ENCODE measurements at places on chromosomes 5 and 9.

DNA sequence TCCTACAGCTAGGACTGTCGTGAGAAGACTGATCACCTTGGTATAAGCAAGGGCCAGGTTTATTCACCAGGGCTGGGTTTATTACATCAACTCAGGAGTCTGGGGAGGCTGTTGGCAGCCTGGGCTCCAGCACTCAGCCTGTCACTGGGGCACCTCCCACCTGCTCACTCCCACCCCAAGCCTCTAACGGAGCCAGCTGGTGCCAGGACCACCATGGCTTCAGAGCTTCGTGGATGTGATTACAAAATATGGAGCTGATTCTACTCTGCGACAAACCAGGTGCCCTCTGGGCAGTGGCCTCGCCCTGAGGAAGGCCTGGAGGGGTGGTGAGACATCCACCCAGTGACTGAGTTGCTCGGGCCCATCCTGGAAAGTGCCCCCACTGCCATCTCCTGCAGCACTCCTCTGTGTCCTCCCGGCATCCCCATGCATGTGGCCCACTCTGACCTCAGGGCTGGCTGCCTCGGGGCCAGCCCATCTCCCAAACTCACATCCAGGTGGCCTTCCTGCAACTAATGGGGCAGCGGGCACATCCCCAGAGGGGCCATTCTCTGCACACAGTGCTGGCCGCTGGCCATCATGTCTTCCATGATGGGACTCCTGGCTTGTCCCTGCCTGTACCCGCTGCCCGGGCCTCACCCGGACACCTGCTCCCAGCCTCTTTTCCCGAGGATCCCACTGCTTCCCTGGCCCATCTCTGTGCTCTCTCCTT, 49.6 kb downstream of the SECISBP2 start:
- no peak overlapping the region for H3K4me3 ChIP-seq
- H3K27me3 ChIP-seq, result no peaks in the 10 kb centered on the region
- H3K4me1 ChIP-seq, result no peaks in the 10 kb centered on the region
- no peak overlapping the region for H3K27ac ChIP-seq

DNA sequence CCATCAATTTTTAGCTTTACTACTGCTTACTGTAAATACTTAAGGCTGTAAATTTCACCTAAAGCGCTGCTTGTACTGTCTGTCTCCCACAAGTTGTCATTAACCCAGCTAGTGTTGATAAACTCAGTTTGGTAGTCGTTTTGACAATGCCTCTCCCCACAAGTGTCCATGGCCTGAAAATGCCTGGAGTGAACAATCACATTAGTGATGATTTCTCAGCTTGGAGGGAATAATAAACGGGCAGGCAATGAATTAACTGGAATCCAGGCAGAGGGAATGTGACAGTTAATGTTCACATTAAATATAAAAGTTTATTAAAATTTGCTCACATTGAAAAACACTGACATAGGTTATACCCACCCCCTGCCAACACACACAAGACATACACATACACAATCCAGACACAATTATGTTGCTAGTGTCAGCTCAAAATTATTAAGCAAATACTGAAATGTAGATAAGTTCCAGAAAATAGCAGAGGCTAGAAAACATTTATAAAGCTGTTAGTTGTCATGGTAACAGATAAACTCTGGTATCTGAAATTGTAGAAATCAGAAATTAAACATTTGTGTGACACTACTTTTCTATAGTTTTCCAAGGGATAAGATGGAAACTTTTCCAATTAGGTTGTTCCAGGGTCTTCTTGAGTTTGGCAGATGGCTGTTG, 341.9 kb downstream of the DIRAS2 start:
- H3K4me3 ChIP-seq, result no peak overlapping the region
- H3K36me3 ChIP-seq, result no peaks in the 10 kb centered on the region
- no peak overlapping the region for H3K27ac ChIP-seq

GRCh38 chr5:82519558-82519957, 241.4 kb upstream of the RPS23 start:
- H3K4me1 ChIP-seq, result no peaks in the 10 kb centered on the region
- H3K27me3 ChIP-seq, result no peaks in the 10 kb centered on the region
- DNase-seq, result no peak

DNA sequence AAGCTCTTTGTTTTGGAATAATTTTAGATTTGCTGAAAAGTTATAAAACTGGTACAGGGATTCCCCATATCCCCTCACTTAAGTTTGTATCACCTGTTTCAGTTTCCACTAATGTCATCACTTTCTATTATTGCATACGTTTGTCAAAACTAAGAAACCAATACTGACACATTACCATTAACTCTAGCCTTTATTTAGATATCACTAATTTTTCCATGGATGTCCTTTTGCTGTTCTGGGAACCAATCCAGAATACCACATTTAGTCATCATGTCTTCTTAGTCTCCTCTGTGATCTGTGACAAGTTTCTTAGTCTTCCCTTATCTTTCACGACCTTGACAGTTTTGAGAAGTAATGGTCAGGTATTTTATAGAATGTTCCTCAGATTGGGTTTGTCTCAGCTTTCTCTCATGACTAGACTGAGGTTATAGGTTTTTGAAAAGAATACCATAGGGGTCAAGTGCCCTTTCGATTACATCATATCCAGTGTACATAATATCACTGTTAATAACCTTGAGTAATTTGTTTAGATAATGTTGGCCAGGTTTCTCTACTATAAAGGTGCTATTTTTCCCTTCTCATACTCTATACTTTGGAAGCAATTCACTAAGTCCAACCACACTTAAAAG, 51.9 kb upstream of the NMUR2 start:
- no peaks in the 10 kb centered on the region for H3K27me3 ChIP-seq
- H3K36me3 ChIP-seq, result no peaks in the 10 kb centered on the region
- H3K27ac ChIP-seq, result no peak overlapping the region
- H3K4me1 ChIP-seq, result no peaks in the 10 kb centered on the region

- no peak overlapping the region for H3K27ac ChIP-seq
- DNase-seq, result no peak
- no peaks in the 10 kb centered on the region for H3K27me3 ChIP-seq
- no peak overlapping the region for H3K4me3 ChIP-seq
These were observed 12.1 kb upstream of the PTAR1 start for GRCh38 chr9:69771775-69772418.

DNA sequence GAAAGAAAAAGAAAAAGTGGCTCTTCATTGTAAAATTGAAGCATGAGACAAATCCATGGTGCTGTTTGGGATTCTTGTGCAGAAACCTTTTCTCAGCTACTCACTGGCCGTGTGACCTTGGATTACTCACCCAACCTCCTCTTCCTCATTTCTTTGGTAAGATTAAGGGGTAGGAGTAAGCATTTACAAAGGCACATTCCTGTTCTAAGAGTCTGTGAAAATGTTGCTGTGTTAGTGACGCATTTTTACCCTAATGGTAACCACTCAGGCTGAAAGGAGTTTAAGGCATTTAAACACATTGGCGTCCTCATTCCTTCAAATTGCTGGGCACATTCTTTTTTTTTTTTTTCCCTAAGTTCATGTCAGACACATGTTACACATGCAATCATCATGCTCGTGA, 4.3 kb downstream of the RAI14 start:
- H3K27me3 ChIP-seq, result no peaks in the 10 kb centered on the region
- no peak overlapping the region for H3K4me3 ChIP-seq
- no peak for DNase-seq

DNA sequence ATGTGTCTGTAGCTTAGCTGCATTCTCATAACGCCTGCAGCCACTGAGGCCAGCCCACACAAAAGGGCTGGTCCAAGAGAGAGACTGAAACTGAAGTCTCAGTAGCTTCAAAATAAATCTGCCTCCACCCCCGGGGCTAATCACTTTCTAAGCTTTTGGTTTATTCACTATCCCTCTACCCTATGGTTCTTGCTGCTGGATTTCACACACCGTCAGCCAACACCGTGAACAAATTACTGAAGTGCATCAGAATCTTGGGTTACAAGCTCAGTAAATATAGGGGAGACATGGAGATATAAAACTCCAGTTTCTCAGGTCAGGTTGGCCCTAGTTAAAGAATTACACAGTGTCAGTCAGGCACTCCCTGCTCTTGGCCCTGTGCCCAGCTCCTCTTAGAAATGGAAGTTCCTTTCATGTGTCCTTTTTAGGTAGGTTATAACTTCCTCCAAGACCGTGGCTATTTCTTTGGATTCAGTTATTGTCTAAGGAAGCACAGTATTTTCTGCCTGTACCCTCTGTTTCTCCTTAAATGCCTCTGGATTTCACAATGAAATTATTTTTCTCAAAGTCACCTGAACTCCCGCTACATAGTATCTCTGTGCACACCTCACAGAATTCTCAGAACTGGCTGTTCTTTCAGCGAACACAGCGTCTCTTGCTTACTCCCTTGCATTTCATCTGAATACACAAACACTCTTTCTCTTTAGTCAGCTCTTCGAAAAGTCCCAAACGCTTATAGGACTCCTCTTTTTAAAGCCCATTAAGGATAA, 112.5 kb downstream of the FAM174A start:
- no peaks in the 10 kb centered on the region for H3K27me3 ChIP-seq
- H3K4me1 ChIP-seq, result no peaks in the 10 kb centered on the region
- H3K36me3 ChIP-seq, result no peaks in the 10 kb centered on the region
- H3K4me3 ChIP-seq, result no peak overlapping the region
- H3K27ac ChIP-seq, result no peak overlapping the region

GRCh38 chr5:155919126-155919525, 407.8 kb upstream of the SGCD start:
- no peaks in the 10 kb centered on the region for H3K27me3 ChIP-seq
- no peak overlapping the region for H3K4me3 ChIP-seq
- H3K4me1 ChIP-seq, result no peaks in the 10 kb centered on the region
- H3K36me3 ChIP-seq, result no peaks in the 10 kb centered on the region

GRCh38 chr5:143682246-143682905, 129.6 kb upstream of the HMHB1 start:
- H3K4me1 ChIP-seq, result peaks cover 7% of the 10 kb centered on the region
- H3K27ac ChIP-seq, result no peak overlapping the region
- no peak overlapping the region for H3K4me3 ChIP-seq
- H3K36me3 ChIP-seq, result no peaks in the 10 kb centered on the region
- no peak for DNase-seq
- no peaks in the 10 kb centered on the region for H3K27me3 ChIP-seq

DNA sequence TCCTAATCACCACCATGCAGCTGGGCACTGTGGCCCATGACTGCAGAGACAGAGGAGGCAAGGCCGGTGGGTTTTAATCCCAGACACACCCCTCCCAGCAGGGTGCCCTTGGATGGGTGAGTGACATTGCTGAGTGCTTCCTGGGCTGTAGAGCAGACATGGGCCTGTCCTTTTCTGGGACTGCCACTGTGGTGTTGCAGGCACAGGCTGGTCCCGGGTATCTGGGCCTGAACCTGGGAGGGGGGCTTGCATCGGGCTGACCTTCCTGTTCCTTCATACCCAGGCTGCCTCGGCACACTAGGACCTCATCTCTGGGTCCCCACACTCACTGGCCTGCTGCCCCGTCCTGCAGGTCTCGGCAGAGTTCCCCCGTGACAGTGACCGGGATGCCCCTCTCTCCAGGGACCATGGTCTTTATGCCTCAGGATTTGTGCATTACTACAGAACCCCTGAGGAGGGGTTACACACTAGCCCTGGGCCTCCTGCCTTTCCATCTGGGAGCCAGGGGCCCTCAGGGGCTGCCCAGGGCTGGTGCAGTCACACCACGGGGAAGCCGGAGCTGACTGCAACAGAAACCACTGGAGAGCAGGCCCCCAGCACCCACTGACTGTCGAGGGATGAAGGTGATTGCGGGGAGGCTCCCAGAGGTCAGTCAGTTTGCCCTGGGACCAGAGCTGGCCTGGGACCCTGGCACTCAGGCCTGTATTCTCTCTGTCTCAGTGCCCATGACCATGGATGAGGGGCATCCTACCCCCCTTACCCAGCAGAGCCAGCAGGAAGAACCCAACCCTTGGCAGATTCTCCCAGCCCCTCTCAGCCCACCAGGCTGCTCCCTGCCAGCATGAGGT, 8.9 kb upstream of the SLC25A48 start:
- no peaks in the 10 kb centered on the region for H3K36me3 ChIP-seq
- H3K27ac ChIP-seq, result no peak overlapping the region
- H3K27me3 ChIP-seq, result no peaks in the 10 kb centered on the region
- no peaks in the 10 kb centered on the region for H3K4me1 ChIP-seq

GRCh38 chr5:82597437-82597836, 319.3 kb upstream of the RPS23 start:
- no peaks in the 10 kb centered on the region for H3K4me1 ChIP-seq
- H3K4me3 ChIP-seq, result no peak overlapping the region
- H3K27ac ChIP-seq, result no peak overlapping the region

GRCh38 chr5:178941361-178941760, 363 bp downstream of the ZNF454 start:
- H3K27me3 ChIP-seq, result no peaks in the 10 kb centered on the region
- peak overlapping the region; percentile 82 for H3K27ac ChIP-seq
- H3K4me3 ChIP-seq, result peak overlapping the region; percentile 67
- no peaks in the 10 kb centered on the region for H3K4me1 ChIP-seq

DNA sequence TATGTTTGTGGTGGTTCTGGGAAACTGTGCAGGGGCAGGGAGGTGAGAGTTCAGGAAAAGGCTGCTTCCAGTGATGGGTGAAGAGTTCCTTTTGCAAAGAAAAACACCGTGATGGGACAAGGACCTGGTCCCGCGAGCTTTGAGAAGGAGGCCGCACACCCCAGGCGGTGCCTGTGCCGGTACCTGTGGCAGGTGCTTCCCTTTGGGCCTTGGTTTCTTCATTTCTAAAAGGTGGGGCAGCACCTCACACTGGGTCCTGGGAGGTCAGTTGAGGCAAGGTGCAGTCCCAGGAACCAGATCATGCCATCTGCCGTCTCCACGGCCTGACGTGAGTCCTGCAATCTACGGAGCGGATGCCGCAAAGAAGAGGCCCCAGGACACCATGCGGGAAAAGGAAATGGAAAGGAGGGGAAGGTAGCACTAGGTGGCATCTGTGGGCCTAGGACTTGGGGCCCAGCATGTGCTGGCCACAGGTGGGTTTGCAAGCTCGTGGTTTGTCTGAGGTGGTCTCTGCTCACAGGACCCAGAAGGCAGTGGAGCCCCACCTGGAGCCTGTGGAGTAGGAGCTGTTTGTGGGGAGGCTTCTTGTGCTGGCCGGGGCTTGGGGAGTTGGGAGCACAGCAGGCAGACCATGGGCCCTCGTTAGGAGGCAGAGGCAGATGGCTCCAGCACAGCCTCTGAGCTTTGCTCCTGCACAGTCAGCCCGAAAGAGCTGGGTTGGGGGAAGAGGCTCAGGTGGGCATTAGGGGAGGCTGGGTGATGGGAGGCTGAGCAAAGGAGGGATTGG, 131.6 kb downstream of the CACNA1B start:
- no peak overlapping the region for H3K27ac ChIP-seq
- peak; percentile 48 for DNase-seq
- H3K4me3 ChIP-seq, result no peak overlapping the region
- H3K4me1 ChIP-seq, result no peaks in the 10 kb centered on the region

Measured in upper lobe of right lung (tissue), 1 donor.